ENCODE measurements at places on chromosomes 6 and 20.

- DNase-seq = no peak
Observed at GRCh38 chr6:85798931-85799652, 156.4 kb upstream of the SYNCRIP start.

GRCh38 chr6:161458201-161458951 lies 184.5 kb upstream of the AGPAT4 start:
- no peak for DNase-seq

GRCh38 chr20:53995949-53996348 lies 74.4 kb downstream of the BCAS1 start:
- no peak for DNase-seq

GRCh38 chr6:22849921-22850320 lies 280.6 kb downstream of the HDGFL1 start:
- DNase-seq = no peak

DNA sequence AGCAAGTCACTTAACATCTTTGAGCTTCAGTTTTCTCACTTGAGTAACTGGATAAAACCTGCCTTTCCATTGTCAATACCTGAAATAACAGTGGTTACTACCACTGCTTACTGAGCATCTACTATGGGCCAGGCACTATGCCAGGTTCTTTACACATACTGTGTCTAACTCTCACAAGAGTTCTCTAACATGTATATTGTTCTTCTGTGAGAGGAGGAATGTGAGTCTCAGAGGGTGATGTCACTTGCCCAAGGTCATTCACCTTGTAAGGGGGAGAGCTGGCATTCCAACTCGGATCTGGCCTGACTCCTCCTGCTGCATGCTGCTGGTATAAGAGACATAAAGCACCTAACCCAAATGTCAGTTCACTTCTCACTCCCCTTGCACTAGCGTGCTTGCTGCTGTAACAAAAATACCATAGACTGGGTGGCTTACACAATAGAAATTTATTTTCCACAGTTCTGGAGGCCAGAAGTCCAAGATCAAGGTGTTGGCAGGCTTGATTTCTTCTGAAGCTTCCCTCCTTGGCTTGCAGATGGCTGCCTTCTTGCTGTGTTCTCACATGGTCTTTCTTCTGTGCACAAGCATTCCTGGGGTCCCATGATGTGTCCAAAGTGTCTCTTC lies 21.9 kb upstream of the SGK2 start:
- DNase-seq = no peak

GRCh38 chr6:84738996-84739865 lies 25.2 kb downstream of the TBX18 start:
- peak; percentile 43 for DNase-seq

DNA sequence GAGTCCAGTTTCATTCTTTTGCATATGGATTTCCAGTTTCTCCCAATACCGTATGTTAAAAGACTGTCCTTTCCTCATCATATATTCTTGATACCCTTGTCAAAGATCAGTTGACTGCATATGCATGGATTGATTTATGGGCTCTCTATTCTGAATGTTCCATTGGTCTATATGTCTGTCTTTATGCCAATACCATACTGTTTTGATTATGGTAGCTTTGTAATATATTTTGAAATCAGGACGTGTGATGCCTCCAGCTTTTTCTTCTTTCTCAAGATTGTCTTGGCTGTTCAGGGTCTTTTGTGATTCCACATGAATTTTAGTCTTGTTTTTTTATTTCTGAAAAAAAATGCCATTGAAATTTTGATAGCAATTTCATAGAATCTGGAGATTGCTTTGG lies 51.9 kb downstream of the KIZ start:
- DNase-seq = no peak

- DNase-seq = no peak
Observed at GRCh38 chr6:6660339-6661045, 72.0 kb downstream of the LY86 start.

DNA sequence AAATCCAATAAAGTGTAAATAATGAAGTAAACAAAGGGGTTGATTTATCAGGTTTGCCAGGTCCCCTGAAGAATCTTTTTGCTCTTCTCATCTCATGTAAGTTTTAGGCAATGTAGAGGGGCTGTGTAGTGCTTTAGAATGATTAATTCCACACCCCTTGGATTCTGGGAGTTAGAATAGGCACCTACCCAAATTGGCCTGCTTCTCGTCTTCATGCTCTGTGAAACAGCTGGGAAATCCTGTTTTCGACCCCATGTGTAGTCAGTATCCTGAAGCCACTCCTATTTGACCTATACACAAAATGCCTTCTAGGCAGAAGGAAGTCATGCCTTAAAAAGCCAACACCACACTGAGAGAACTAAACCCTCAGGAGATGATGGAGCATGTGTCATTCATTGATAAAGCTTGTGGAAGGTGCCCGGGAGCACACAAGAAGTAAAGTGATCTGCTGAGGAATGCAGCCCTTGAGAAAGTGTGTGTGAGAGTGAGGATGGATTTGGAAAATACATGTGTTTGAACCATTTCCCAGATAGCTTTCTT lies 170.9 kb downstream of the KLHL32 start:
- DNase-seq = no peak

DNA sequence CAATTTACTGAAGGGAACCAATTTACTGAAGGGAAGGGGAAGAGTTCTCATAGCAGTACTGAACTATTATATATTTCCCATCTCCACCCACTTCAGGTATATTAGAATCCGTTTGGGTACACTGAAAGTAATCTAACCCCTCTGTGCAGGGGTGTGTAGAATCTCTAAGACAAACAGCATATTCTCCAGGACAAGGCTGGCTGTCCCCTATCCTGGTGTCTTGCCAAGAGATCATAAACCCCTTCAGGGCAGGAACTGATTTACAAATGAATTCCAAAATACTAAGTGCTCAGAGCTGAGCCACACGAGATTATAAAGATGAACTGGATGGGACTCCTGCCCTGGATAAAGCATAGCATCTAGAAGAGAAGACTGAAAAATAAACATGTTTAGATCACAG lies 9.2 kb downstream of the ASF1A start:
- DNase-seq = no peak

DNA sequence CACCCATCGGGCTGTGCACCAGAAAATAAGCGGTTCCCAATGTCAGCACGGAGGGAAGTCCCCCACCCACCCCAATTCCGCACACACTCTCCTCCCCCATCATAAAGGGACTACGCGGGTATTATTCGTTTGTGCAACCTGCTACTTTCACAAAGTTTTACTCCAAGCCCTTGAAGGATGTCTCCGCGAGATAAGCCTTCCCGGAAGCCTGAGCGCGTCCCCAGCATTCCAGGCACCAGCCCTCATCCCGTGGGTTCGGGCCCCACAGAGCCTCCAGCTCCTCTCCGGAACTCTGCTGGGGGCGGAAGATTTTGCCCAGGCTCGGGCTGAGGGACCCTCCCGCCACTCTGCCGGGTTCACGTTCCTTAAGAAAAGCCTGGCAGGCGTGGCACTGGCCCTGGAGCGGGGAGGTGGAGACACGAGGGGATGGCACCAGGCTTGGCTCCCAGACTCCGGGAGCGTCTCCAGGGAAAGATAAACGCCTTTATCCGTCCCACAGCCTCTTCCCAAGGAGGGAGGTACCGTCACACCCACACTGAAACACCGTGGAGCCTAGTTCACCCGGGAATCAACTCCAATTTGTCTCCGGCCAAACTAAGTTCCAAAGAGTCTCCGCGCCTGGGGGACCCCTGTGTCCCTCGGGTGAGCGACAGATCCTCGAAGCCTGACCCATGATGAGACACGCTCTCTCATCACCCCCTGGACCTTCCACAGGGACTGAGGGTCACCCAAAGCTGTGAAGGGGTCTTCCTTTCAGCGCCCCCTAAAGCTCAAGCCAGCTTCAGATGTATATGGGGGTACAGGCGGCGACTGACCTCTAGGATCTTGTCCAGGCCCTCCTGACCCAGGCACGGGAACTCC lies 934 bp downstream of the KCNK5 start:
- DNase-seq = no peak

DNA sequence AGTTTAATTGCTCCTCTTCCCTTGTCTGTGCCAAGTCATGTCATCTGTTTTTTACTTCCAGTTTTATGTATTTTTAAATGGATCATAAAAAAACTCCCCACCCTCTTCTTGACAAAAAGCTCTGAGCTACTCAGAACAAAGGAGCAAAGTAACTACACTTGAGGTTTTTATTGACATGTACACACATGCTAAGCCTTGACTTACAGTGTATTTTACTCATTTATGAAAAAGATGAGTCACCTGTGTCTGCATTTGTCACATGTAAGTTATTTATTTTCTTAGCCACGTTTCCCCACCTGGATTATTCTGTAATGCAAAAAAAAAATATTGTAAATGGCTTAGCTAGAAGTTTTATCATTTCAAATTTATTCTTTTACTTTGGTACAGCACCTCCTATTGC lies 628.8 kb upstream of the SLC35B3 start:
- DNase-seq = no peak

DNA sequence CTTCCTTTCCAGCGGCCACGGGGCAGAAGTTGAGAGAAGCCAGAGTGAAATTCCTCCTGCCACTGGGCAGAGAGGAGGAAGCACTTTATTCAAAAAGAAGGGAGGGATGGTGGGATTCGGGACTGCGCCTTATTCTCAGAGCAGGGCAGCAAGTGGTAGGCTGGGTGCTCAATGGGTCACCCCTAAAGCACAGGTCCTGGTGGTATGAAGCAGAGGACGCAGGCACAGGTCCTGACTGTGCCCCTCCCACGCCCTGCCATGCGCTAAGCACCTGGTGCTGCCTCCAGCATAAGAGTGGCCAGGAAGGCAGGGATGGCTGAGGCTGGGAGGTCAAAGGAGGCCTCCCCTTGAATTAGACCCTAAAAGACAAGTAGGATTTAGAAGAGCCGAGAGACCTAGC lies 4.9 kb upstream of the GRM4 start:
- DNase-seq = no peak

DNA sequence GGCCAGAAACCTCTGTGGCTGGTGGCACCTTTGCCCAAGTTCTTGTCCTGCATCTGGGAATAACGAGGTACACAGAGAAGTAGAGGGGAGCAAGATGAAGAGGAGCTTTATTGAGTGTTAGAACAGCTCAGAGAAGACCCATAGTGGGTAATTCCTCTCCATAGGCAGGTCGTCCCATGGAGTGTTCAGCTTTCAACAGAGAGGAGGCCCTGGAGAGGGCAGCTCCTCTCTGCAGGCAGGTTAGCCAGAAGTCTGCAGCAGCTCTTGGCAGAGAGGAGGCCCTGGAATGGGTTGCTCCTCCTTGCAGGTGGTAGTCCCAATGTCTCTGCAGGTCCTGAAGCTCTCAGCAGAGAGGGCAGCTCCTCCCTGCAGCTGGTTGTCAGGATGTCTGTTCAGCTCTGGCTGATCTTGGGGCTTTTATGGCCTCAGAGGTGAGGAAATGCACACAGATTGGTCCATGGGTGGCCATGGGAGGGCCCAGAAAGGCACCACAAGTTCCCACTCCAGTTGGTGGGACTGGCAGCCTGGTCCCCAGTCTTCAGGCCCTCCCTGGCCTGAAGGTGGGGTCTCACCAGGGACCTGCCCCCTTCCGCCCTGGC lies 89.0 kb downstream of the IPCEF1 start:
- no peak for DNase-seq

GRCh38 chr6:31651602-31652191 lies 764 bp downstream of the BAG6 start:
- DNase-seq = peak; percentile 82

DNA sequence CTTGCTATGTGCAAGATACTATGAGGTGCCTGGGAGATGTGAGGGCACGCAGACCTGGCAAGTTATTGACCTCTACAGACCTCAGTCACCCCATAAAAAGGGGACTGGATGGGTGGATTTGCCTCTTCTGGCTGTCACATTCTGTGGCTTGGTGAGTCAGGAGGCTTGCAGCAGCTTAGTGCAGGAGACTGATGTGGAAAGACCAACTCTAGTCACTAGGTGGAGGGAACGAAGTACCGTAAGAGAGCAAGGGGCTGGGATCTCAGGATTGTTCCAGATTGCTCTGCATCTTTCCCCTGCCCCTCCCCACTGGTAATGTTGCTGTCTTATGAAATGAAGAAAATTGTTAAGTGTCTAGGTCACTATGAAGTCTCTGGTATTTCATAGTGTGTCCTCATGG lies 3.3 kb downstream of the MAPRE1 start:
- DNase-seq = peak; percentile 81

DNA sequence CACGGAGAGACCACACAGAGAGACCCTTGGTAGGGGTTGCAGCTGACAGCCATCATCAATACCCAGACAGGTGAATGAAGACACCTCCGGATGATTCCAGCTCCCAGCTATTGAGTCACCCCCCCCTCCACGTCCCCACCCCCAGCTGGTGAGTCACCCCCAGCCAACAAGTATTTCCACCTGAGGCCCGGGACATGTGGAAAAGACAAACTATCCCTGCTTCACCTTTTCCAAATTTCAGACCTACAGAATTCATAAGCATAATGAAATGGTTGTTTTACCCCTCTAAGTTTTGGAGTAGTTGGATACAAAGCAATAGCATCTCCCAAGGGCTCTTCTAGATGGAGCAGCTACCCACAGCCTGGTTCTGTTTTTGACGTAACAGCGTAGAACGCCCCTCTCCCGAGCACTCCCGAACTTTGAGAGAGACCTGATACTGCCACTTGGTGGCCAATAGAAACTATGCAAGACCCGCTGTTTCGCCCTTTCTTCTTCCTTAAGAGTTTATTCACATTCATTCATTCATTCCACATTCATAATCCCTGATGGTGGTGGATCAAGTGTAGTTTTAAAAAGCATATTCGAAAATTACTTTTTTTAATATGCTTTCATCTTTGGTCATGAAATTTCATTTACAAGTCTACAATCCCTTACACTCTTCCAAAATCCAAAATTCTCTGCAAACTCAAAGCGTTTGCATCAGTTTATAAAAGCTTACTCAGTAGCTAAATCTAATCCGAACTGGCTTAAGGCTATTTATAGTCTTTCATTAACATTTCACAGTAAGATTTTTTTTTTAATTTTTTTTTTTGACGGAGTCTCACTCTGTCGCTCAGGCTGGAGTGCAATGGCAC lies 15.1 kb upstream of the PPP1R16B start:
- DNase-seq = peak; percentile 53

DNA sequence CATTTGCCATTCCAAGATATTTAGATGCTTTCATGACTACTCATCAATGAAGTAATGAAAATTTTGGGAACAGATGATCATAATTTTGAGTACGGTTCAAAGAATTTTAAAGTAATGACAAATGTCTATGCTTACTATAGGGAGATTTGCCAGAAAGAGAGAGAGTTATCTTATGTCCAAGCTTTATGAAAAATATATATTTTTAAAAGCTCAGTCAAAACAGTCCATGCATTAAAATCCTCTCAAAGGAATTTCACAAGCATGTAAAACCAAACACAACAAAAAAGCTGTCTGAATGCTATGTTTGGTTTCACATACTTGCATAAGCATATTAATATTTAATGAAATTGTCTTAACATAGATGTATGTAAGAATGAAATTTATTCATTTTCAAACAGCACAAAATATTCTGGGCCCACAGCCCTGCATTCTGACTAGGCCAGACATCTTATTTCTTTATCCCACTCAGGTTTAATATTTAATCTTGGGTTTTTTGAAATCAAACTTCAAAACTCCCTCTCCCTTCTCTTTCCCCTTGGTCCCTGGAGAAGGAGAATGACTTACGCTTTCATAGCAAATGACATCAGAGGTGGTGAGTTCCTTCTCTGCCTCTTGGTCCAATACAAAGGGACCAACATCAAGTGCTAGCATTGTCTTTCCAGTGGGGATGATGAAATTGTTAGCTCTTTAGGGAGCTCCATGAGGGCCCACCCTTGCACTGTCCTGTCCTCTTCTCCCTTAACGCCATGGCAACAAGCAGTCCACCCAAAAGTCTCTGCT lies 94.2 kb downstream of the ADAT2 start:
- DNase-seq = no peak
